ENCODE measurements at places on chromosomes 5 and 9.

DNA sequence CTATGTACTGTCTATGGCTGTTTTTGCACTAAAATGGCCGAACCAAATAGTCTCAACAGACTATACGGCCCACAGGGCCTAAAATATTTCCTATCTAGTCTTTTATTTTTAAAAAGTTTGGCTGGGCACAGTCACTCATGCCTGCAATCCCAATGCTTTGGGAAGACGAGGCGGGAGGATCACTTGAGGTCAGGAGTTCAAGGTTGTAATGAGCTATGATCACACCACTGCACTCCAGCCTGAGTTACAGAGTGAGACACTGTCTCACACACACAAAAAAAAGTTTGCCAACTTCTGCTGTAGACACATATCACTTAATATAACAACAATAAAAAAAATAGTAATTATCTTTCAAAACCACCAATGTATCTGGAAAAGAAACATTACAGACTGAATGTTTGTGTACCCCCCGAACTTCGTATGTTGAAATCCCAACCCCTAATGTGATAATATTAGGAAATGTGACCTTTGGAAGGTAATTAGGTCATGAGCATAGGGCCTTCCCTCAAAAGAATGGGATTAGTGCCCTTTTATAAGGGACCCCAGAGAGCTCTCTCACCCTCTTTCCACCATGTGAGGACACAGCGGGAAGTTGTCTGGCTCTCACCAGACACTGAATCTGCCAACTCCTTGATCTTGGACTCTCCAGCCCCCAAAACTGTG lies 53.5 kb upstream of the HK3 start:
- no peak for DNase-seq

- no peak for DNase-seq
Observed at GRCh38 chr9:95197692-95198271, 119.7 kb downstream of the FANCC start.

DNA sequence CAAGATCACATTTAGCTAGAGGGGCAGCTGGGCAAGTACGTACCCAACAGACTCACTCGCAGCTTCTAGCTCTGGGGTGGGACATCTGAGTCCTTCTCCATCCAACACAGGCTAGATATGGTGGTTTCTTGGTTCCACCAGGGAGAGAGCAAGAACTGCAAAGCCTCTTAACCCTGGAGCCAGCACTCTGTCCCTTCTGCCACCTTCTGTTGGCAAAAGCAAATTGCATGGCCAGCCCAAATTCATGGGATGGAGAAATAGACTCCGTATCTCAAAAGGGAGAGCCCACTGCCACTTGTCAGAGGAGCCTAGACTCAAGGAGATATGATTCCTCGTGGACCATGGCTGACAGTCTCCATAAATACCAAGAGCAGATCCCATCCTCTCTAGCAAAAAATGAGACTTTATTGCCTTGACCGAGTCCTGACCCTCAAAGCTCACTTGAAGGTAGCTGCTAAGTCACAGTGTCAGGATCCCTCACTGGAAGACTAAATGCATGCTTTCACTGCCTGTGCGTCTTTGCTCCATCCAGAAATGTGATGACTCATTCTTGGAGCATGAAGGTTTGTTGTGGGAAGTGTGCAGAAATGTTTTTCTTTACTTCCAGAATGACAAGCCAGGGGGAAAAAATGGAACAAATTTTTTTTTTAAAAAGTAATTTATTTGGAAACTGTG lies 28.8 kb upstream of the ROR2 start:
- DNase-seq = no peak

DNA sequence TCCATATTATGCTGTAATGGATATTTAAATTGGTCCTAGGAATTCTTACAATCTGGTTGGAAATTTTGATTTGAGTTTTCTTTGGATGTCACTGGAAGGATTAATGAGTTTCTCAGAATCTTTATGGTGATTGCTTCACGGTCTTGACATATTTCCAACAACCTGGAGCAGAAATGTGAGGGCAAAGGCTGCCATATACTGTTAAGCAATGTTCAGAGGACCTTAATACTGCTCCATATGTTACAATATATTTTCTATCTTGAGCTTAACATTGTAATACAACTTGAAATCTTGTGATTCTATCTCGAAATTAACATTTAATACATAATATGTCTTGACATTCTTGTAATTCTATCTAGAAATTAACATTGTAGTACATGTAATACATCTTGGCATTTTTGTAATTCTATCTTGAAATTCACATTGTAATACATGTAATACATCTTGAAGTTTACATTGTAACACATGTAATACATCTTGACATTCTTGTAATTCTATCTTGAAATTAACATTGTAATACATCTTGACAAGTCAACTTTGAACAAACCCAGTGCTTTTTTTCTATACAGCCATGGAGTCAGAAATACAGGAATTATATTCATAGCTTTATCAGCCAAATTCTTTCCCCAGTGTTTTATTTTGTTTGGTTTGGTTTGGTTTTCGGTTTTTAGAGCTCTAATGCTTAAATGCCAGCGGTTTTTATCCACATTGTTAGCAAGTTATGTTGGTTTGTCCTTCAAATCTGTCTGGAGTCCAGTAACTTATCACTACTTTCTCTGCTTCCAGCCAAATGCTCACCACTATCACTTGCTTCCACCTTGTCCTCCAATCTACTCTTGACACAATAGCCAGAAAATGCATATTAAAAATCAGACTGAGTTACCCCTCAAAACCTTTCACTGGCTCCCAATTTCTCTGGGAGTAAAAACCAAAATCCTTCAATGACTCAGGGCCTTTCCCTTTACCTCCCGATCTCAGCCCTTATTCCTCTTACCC lies 3.0 kb upstream of the TUT7 start:
- DNase-seq = no peak

- no peak for DNase-seq
Observed at GRCh38 chr9:32590898-32591297, 17.9 kb upstream of the NDUFB6 start.

DNA sequence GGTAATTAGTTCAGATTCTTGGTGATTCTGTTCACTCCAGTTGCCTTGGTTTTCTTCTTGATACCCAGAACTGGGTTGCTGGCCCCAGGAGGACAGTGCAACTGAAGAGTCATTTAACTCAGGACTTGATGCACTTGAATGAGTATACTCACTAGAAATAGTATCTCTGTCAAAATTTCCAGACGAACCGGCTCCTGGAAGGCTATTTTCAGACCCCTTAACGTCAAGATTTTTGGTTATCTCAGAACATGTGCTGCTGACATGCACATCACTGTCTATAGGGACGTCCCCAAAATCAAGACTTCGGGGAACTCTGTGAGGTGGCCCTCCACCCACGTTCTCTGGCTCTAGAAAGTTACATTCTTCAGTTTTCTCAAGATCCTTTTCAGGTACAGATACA lies 56.7 kb upstream of the PCA3 start:
- DNase-seq = no peak

DNA sequence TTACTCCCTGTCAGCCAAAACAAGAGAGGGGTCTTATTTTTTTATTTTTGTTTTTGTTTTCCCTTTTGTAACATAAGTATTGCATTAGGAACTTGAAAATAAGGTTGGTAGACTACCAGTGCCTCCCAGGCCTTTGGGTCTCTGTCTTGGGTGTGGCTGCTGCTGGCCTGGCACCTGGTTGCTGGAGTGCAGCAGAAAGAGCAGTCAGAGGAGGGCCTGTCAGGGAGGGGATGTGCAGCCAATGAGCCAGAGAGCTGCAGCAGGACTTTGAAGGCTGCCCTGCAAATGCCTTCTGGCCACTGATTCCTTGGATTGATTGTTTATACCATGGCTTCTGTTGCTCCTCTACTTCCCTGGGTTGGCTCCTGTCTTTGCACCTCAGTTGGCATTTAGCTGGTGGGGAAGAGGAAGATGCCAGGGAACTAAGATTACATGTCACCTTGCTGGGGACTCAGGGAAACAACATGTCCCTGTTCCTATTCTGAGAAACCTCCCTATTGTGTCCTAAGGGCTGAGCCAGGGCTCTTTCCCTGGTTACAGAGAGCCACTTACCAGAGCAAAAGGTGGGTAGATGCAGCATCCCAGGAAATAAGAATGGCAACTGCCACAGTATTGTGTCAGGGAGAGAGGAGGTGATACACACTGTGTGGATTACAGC lies 66.6 kb downstream of the ANGPTL2 start:
- no peak for DNase-seq

GRCh38 chr9:96006296-96006879 lies 130.9 kb downstream of the ERCC6L2 start:
- DNase-seq = no peak

DNA sequence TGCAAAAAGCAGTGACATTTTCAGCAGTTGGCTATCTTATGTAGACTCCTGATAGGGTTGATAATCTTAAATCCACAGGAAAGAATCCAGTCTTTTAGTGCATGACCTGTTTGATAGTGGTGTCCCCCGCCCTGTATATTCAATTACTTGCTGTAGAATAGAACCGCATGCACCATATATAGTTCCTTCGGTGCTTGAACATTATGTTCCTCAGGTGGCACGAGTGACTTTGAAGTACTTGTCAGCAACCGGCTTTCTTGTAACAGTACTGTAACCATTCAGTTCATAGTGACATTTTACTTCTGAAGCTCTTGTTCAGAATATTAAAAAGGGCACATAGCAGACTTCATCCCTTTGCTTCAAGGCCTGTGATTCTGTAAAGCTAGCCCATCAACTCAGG lies 163.2 kb upstream of the KLF9 start:
- DNase-seq = no peak
